Activated CD8-positive, alpha-beta memory T cell treated with anti-CD3 and anti-CD28 coated beads for 1 hour (primary cell): ENCODE measurements at places on chromosomes 16 and 17.

DNA sequence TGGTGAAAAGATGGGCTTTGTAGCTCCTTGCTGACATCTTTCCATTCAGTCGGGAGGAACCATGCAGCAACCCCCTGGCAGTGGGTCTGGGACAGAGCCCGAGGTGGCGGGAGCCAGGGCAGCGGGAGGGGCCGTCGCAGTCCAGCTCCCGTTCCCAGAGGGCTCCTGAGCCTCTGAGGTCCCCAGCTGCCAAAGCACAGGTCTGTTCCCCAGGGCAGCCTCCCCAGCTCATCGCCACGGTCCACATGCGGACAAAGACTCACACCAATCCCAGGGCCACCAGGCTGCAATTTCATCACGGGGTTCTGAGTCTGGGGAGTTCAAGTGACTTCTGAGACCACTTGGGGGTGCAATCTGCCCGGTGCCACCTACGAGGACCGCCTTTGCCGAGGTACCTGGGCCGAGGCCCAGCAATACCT, 196.0 kb downstream of the RBFOX3 start:
- DNase-seq, result no peak

DNA sequence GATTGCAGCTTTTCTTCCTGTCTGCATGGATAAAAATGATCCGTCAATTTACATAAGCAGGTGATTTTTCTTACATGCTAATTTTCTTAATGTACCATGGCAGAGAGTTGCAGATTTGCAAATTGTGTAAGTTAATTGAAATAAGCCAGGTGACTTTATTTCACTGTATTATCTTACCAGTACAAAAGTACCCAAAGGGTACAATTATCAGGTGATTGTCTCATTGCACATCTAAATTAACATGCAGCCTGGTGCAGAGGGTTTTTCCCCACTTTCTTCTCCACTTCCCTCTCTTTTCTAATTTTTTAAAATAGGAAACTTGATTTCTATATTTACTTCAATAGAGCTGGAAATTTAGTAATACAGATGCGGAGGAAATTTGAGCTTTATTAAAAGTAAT, 11.2 kb downstream of the NLK start:
- no peak for DNase-seq

DNA sequence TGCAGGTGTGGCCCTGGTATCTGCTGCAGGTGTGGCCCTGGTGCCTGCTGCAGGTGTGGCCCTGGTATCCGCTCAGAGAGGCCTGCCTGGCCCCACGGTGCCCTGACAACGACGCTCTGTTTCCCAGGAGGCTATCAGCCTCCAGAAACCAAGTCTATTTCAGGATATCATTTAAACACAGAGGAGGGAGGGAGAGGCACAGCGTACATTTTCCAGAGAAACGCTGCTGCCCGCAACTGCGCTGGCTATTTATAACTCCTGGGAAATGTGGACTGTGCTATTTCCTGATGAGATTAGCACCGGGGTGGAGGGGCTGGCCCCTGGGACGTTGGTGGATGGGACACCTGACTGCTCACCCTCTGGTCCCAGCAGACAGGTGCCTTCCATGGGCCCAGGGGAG, 22.5 kb downstream of the TIMM22 start:
- DNase-seq, result no peak

DNA sequence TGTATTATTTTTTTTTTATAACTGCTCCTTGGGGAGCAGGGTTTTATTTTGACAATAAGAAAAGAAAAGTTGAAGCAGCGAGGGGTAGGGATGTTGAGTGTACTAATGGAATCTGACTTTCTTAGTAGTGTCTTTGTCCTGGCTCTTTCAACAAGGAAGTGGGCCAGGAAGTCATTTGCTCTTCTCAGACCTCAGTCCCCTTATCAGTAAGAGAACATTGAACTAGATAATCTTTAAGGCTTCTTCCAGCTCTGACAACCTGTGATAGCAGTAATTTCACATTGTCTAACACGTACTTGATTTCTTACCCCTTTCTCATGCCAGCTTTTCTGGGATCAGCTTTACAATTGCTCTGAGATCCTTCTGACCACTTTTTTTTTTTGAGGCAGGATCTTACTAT, 8.3 kb downstream of the LIG3 start:
- no peak for DNase-seq
